ENCODE measurements at places on chromosomes 5 and 9.

DNA sequence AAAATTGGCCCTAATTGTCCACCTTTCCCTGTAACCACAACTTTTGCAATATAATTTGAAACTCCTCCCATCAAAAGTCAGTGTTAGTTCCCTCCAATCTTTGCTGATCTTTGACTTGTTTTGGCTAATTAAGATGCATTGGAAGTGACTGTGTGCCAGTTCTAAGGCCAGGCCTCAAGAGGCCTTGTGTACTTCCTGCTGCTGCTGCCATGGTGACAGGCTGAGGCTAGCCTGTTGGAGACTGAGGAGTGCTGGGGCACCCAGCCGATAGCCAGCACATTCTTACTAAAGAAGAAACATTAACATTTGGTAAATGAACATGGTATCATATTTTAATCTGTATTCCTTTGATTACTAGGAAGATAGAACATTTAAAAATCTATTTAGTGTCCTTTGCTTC lies 86.5 kb downstream of the SREK1 start:
- DNase-seq: peak; percentile 24

DNA sequence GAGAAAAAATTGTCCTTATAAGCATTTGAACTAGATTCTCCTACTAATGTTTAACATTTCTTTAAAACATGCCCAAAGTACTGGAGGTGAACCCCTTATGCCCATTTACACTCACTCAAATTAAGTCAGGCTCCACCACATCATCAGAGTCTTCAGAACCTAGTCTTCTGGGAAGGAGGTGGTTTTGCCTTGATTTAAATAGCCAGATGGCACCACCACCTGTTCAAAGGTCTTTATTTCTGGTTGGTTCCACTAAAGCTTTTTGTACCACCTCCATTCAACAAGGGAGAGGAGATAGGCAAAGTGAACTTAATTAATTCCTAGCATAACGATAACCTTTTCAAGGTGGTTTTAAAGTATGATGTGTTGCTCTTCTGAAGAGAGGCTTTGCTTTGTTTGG lies 189.5 kb downstream of the SLF1 start:
- no peak for DNase-seq

DNA sequence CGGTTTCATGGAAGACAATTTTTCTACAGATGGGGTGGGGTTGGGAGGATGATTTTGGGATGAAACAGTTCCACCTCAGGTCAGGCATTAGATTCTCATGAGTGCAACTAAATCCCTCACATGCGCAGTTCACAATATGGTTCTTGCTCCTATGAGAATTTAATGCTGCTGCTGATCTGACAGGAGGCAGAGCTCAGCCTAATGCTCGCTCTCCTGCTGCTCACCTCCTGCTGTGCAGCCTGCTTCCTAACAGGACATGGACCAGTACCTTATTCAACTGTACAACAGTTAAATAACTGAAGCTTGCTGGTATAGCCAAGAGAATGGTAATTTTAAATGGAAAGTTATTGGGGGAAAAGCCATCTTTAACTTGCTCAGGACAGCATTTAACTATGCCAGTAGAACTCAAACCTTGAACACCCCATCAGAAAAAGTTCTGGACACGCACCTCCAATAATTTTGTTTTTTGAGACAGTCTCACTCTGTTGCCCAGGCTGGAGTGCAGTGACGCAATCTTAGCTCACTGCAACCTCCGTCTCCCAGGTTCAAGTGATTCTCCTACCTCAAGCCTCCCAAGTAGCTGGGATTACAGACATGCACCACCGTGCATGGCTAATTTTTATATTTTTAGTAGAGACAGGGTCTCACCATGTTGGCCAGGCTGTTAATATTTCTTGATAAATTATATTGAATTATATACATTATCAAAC lies 27.7 kb downstream of the HMGCR start:
- no peak for DNase-seq

- no peak for DNase-seq
Observed at GRCh38 chr9:132016456-132016855, 63.2 kb downstream of the MED27 start.

DNA sequence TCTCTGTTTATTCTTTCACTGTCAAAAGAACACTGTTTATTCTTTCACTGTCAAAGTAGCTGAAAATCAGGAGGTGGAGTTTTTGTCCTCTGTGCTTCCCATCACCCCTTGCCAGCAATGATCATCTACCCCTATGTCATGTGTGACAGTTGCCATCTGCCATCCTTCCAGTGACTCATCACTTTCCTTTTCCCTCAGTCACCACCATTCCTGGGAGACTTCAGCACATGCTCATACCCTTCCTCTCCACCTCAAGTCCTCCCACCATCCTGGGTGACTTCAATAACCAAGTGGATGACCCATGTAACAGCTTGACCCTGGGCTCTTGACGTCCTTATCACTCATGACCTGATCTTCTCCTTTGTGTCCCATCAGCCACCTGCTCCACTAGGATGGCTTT lies 43.3 kb upstream of the RASEF start:
- DNase-seq: no peak
